ENCODE measurements at places on chromosomes 2 and 18. TPM values are rescaled to one million over a fixed set of nuclear protein-coding genes. Genes with fewer than 3 reads are reported as not detected.

DNA sequence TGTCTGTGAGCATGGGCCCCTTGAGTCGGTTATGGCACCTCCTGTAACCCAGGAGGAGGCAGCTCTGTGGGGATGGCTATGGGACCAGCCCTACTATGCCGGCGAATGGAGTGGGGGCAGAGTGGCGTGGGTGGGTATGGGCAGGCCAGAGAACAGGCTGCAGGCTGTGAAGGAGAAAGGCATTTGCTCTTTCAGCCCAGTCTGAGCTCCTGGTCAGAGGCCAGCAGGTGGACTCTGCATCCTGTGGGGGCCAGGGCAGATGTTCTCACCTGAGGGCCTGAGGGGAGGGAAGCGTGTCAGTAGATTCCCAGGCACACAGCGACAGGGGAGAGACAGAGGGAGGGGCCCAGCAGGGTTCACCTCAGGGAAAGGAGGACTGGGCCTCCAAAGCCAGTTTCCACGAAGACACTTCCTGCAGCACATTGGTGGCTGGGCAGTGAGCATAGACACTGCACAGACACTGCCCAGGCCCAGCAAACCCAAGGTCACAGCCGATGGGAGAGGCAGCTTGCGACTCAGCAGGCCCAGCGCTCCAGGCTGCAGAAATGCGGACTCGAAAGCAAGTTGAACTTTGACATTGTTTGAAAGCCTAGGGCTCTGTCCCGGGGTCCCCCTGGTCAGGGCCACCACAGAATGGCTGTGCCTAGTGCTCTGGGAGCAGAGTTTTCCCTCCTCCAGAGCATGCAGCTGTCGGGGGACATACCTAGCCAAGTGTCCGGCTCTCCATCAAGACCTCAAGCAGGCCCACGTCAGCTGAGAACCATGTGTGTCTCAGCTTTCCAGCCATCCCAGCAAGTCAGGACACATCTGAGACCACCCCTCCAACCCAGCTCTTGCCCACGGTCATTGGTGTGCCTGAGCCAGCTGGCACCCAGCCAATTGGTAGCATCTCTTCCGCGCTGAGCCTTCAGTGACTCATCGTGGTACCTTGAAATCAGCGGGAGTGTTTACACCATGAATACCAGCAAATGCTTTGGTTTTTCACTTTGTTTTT lies 53.8 kb downstream of the TGOLN2 start:
- no peak overlapping the region for H3K27ac ChIP-seq
- H3K36me3 ChIP-seq: no peaks in the 10 kb centered on the region

FRZB gene
- total RNA-seq: not detected

EPHA4 gene
- total RNA-seq: 0.31 TPM

- no peak for DNase-seq
- H3K36me3 ChIP-seq: no peaks in the 10 kb centered on the region
- H3K4me3 ChIP-seq: no peak overlapping the region
- H3K27ac ChIP-seq: no peak overlapping the region
These were observed 308.8 kb downstream of the ALK start for GRCh38 chr2:29612568-29612967.

DNA sequence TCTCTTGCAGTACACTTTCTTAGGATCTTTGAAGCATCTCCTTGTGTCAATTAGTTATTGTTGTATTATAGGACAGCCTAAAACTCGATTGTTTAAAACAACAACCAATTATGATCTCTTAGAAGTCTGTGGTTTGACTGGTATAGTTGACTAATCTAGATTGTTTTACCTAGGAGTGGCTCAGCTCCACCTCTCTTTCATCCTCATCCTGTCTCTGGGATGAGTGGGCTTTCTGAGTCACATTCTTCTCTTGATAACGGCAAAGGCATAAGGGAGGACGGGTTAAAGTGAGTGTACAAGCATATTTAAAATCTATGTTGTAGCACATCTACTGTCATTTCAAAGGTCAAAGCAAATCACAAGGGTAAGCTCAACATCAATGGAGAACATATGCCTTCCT lies 102.3 kb upstream of the GULP1 start:
- H3K4me3 ChIP-seq: no peak overlapping the region
- H3K27me3 ChIP-seq: no peaks in the 10 kb centered on the region
- DNase-seq: no peak
- no peaks in the 10 kb centered on the region for H3K36me3 ChIP-seq
- H3K27ac ChIP-seq: no peak overlapping the region

RIT2 gene
- total RNA-seq: not detected

- peaks cover 25% of the 10 kb centered on the region for H3K36me3 ChIP-seq
- H3K27me3 ChIP-seq: no peaks in the 10 kb centered on the region
- peaks cover 74% of the 10 kb centered on the region for H3K4me1 ChIP-seq
- peak within 1 kb of the TSS; percentile 85 for H3K27ac ChIP-seq
- peak within 1 kb of the TSS; percentile 90 for H3K4me3 ChIP-seq
These were observed at the start of gene RSAD2 for GRCh38 chr2:6877402-6878304. Gene RSAD2 (plus strand): TSS chr2:6877777. CDS start chr2:6877801, 24 bp downstream.

DNA sequence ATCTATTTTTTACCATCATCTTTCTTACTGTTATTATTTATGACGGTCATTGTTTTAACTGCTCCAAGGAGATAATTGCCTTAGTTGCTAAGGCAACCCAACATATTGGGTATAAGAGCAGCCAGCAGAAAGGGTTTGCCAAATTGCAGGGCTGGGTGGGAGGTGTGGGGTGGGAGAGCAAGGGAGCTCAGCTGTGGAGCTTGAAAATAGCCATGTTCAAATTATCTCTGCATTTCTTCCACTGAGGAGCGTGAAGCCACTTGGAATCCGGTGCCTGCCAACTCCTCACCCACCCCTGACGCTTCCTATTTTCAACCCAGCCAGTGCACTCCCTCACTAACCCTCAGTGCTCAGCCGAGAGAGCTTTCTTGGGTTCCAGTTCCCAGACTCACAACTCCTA lies 60.8 kb downstream of the SETBP1 start:
- H3K4me3 ChIP-seq: no peak overlapping the region
- no peak overlapping the region for H3K27ac ChIP-seq
- H3K27me3 ChIP-seq: peaks cover 51% of the 10 kb centered on the region
- peaks cover 4% of the 10 kb centered on the region for H3K4me1 ChIP-seq

- H3K36me3 ChIP-seq: no peaks in the 10 kb centered on the region
- H3K4me3 ChIP-seq: no peak overlapping the region
- DNase-seq: peak; percentile 53
- H3K4me1 ChIP-seq: peaks cover 21% of the 10 kb centered on the region
- H3K27ac ChIP-seq: no peak overlapping the region
These were observed 1009.4 kb upstream of the CELF4 start for GRCh38 chr18:38575023-38575422.

DNA sequence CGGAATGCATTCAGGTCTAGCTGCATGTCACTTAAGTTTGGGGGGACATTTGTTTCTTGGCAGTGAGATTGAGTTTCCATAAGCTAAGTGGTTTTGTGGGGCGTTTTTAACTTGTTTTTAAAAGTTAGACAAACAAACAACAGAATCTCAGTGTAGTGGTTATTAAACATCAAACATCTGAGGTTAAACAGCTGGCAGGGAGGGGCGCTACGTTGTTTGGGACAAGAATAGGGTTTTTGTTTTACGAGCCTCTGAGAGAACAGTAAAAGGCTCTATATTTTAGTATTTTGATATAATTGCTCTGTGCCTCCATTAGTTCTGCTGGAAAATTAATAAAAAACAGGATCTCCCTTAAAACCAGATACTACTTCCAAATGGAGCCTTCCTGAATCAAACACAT lies 41.6 kb upstream of the TMEM177 start:
- H3K36me3 ChIP-seq: no peaks in the 10 kb centered on the region
- H3K4me3 ChIP-seq: no peak overlapping the region
- H3K27ac ChIP-seq: no peak overlapping the region
- peaks cover 5% of the 10 kb centered on the region for H3K27me3 ChIP-seq
- no peak for DNase-seq
